ENCODE measurements at places on chromosomes 5 and 9.

GRCh38 chr9:1018121-1018520, 32.0 kb upstream of the DMRT2 start:
- DNase-seq: no peak

GRCh38 chr5:1660001-1660400, 136.2 kb upstream of the LPCAT1 start:
- DNase-seq: no peak

- DNase-seq: no peak
Observed at GRCh38 chr5:134561871-134562296, 36.4 kb downstream of the JADE2 start.

- DNase-seq: no peak
Observed at GRCh38 chr9:134187110-134187531, 22.8 kb upstream of the RNU6ATAC start.

DNA sequence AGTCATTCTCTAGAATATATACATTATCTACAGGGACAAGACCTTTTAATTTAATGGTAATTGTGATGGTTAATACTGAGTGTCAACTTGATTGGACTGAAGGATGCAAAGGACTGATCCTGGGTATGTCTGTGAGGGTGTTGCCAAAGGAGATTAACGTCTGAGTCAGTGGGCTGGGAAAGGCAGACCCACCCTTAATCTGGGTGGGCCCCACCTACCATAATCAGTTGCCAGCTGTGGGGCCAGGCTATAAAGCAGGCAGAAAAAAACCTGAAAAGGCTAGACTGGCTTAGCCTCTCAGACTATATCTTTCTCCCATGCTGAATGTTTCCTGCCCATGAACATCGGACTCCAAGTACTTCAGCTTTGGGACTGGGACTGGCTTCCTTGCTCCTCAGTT, 112.2 kb upstream of the SMC2 start:
- no peak for DNase-seq

DNA sequence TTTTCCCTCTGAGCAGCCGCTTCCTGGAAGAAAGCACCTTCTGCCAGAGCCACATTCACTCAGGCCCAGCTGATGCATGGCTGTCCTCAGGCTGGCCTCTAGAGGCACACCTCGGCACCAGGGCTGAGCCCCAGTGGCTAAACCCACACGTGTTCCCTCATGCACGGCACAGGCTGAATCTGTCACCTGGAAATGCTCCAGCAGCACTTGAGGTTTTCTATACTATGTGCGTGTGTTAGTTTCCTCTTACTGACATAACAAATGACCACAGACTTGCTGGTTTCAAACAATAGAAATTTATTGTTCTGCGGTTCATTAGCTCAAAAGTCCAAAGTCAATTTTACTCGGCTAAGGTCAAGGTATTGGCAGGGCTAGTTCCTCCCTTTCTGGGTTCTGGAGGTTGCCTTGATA, 141.4 kb downstream of the LRRC70 start:
- no peak for DNase-seq
